ENCODE measurements at places on chromosomes 7 and 10.

DNA sequence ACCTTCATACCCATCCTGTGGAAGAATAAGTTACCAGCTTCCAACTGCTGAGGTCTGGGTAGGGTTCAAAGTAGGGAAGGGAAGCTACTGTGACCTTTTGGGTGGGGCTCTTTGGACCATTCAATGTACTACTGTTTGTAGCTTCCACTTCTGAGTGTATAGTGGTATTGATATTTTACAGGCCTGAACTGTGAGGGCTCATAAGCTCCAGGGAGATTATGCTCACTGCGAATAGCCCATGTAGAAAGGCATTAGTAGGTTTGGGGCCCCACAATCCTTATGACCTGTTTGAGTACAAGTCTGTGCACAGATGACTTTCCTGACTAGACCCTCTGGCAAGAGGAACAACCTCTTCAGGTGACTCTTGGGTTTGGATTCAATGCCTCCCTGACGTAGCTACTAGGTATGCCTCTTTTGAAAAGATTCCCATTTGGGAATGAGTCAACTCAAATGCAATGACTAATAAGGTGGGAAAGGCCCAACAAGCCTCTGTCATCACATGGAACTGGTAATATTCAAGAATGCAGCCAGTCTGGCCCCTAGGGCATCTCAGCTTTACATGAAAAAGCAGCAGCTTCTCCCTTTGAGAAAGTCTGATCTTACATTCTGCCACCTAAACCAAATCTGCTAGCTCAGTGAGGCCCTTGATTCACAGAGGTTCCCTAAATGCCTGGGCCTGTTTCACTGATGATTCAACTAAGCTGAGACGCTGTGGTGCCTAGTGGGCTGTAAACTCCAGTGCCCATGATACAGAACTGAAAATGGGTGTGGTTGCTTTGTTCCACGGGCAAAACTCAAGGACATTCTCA lies 79.8 kb downstream of the ABI1 start:
- DNase-seq = no peak

- no peak for DNase-seq
Measured at GRCh38 chr10:108753326-108753725, 1170.0 kb downstream of the XPNPEP1 start.

- DNase-seq = peak; percentile 13
Measured at GRCh38 chr10:57102236-57102635, 741.2 kb upstream of the ZWINT start.

- DNase-seq = no peak
Measured at GRCh38 chr10:132700156-132701098, 85.5 kb downstream of the NKX6-2 start.

DNA sequence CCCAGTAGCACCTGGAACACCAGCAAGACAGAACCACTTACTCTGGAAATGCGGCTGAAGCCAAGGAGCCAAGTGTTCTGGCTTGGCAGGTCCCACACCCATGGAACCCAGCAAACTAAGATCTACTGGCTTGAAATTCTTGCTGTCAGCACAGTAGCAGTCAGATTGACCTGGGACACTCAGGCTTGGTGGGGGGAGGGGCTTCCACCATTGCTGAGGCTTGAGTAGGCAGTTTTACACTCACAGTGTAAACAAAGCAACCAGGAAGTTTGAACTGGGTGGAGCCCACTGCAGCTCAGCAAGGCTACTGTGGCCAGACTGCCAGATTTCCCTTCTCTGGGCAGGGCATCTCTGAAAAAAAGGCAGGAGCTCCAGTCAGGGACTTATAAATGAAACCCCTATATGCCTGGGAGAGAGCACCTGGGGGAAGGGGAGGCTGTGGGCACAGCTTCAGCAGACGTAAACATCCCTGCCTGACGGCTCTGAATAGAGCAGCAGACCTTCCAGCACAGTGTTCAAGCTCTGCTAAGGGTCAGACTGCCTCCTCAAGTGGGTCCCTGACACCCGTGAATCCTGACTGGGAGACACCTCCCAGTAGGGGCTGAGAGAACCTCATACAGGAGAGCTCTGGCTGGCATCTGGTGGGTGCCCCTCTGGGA lies 121.2 kb downstream of the MTERF1 start:
- DNase-seq = no peak

DNA sequence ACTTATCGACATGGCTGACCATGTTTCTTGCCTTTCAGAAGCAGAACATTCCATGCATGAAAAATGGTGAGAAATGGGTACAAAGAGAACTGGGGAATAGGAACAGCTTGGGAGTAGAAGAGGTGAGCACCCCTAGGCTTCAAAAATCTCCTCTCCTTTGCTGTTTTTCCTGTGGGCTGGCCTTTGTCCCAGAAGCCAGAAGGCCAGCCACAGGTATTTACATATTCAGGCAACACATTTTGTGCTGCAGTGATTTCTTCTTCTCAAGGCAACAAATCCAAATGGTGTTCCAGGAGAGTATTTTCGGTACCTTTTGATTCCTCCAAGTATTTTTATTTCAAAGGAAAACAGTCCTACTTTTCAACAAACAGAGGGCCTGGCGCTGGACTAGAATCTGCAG lies 31.1 kb downstream of the ADARB2 start:
- no peak for DNase-seq

DNA sequence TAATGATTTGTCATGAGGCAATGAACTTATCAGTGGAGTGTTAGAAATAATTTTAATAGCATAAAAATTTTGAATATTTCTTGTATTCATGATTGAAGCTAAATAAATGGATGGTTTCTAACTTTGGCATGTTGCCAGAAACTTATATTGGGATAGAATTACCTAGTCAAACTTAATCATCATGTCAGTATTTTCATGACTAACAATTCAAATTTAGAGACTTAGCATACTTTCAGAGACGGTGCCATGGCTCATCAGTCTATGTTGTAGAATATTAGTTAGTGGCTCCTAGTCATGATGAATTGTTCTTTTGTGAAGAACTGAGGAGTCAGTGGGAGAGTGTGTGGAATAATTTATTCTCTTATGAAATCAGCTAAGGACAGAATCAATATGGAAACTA lies 599.6 kb upstream of the POT1 start:
- DNase-seq = no peak

DNA sequence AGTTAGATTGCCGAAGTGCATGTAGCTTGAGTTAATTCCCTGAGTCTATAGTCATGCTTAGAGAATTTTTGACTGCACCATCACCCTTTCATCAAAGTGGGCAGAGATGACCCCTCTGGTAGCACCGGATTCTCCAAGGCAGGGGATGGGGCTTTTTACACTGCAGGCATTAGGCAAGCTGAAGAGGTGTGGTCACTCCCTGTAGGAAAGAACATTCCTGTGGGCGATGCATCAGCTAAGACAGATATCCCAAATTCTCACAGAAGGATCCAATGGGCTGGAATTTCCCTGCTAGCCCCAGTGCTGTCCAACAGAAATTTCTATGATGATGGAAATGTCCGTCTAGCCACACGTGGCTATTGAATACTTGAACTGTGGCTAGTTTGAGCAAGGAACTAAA lies 118.2 kb downstream of the ADAM12 start:
- DNase-seq = no peak

DNA sequence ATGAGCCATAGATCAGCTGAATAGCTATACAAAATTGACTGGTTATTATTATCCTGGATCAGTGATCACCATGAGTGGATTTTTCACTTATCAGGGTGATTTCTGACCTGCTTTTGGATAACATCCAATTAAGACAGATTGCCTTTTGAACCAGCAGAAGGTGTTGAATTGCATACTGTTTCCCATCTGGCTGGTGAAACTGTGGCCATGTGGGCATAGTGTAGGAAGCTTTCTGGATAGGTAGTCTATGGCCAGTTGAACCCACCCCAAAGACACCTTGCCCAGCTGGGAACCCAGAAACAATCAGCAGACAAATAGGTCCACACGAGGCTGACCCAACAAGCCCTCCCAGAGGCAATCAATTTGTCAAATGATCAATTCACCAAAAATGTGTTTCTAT lies 29.3 kb downstream of the DNAJC12 start:
- DNase-seq = no peak

DNA sequence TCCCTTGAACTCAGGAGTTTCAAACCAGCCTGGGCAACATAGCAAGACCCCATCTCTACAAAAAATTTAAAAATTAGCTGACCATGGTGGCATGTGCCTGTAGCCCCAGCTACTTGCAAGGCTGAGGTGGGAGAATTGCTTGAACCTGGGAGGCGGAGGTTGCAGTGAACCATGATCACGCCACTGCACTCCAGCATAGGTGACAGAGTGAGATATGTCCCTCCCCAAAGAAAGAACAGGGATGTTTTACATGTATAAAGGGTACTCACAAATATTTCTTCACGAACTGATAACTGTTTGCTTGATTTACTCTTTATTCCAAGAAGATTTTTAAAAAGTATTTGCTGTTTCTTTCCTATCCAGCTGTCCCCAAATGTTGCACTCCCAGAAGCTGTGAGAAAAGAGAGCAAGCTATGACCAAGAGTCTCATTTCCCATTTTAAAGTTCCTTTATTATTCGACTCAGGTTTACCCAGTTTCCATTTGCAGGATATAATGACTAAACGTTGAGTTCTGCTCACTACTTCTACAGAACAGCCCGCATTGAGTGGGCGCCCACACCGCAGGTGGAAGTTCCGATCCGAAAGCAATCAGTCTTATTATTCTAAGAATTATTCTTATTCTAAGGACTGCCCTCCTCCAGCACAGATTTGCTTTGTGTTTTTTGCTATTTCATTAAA lies 90.7 kb downstream of the APBB1IP start:
- no peak for DNase-seq

GRCh38 chr10:95341716-95342130 lies 50.9 kb upstream of the PDLIM1 start:
- no peak for DNase-seq

GRCh38 chr10:7192061-7192460 lies 218.8 kb downstream of the SFMBT2 start:
- DNase-seq = no peak

GRCh38 chr7:76069238-76069638 lies 21.3 kb downstream of the MDH2 start:
- DNase-seq = no peak

DNA sequence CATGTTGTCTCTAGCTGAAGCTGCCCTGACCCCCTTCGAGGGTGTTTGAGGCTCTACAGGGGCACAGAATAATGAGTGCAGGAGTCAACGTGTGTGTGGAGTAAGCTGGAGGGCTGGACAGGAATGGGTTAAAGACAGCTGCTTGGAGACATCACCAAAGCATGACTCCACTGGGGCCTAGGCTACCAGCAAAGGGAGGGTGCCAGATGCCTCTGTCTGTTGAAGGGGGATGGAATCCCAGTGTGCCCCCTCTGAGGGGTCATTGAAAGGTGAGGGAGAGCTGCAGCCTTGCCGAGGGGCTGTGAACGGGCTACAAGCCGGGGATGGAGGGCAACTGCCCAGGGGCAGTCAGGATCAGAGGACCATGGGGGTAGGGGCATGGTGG lies 51.7 kb upstream of the PODXL start:
- DNase-seq = no peak

GRCh38 chr7:101173752-101174244 lies 6.3 kb downstream of the NAT16 start:
- DNase-seq = peak; percentile 63

DNA sequence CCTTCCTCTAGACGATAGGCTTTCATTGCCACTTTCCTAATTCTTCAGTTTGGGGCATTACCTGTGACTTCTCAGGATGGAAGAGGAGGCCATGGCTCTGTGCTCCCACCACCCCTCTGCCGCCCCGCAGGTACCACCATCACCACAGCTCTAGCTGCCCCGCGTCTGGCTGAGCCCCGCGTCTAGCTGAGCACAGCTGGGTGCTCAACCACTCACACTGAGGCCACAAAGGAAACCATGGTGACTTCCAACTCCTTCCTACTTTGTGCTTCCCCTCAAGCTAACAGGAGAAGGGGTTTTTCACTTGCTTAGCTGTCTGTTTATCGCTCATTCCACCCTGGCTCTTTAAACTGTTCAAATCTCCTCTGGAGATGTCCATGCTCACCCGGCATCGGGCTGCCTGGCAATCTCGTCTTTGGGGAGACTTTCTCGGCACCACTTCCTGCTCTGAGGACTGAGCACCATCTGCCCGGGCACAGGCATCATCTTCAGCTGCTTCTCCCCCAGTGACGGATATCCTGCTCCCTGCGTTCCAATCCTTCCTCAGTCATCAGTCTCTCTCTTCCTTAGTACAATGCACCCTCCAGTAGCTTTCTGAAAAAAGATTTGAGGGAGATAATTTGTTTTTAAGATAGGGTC lies 59.4 kb downstream of the MAD1L1 start:
- DNase-seq = no peak

DNA sequence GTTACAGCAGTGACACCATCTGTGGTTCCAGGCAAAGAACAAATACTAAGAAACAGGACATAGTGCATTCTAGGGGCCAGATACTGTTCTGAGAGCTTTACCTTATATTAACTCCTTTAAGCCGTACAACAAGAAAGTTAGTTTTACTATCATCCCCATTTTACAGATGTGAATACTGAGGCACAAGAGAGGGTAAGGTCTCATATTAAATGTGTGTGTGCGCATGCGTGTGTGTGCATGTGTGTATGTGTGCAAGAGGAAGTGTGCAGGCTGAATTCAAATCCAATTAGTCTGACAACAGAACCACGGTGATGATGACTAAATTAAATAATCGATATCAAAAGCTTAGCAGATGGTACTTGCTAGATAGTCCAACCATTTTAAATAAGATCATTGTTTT lies 11.0 kb downstream of the TECTB start:
- DNase-seq = no peak

DNA sequence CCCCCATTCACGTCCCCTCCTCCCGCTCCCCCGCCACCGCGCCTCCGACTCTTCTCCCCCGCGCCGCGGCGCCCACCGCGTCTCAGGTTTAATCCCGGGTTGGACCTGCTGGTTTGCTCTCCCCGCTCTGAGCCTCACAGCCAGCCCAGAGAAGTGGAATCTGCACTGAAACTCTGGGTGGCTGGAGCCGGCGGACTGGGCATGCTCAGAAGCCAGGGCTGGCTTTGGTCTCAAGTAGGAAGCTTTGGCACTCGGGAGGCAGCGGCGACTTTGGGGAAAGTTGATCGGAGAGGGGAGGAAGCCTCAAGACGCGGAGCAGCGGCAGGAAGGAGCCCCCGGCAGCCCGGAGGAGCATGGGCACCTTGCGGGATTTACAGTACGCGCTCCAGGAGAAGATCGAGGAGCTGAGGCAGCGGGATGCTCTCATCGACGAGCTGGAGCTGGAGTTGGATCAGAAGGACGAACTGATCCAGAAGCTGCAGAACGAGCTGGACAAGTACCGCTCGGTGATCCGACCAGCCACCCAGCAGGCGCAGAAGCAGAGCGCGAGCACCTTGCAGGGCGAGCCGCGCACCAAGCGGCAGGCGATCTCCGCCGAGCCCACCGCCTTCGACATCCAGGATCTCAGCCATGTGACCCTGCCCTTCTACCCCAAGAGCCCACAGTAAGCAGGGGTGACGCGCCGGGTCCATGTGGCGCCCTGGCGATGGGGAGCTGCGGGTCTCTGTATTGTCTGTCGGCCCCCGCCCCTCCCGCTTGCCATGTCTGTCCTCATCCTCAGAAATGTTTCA lies at the start of gene PRKG1:
TSS of gene PRKG1 (plus strand) at position 250 of the 791 bp plus-strand sequence.
- DNase-seq = no peak

DNA sequence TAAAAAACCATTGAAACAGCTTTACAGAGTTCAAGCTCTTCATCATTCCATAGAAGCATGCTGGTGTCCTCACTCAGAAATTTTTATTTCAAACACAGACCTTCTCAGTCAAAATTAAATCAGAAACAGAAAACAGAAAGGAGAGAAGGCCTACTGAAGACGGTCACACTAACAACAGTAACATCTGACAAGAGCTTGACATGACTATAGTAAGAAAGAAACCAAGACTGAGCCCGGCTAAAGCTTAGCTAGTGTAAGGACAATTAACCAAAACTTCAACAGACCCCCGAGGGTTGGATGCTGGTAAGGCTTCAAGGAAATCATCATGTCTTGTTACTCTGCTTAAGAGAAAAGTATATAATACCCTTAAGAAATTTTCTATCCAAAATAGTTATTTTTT lies 38.6 kb downstream of the MTPN start:
- DNase-seq = no peak

Data from CD4-positive, alpha-beta memory T cell (primary cell).